Effector memory CD4-positive, alpha-beta T cell (primary cell): ENCODE measurements at places on chromosomes 3 and 15.

DNA sequence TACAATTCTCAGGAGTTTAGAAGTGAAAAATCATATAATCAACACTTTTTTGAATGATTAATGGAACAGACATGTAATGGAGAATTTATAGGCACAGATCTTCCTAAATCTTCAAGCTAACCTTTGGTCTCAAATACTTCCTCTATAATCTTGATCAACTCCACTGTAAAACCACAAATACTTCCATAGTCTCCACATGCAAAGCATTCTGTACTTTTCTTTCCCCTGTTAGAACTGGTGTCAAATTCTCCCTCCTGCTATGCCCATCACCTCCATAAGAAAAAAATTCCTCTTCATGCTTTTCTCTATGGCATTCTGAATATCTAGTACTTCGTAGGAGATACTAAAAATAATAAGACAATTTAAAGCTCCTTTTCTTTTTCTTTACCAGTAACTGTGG lies 214.3 kb downstream of the ADAMTS9 start:
- no peak overlapping the region for H3K4me3 ChIP-seq
- H3K27me3 ChIP-seq, result no peaks in the 10 kb centered on the region
- no peak overlapping the region for H3K27ac ChIP-seq

- no peaks in the 10 kb centered on the region for H3K36me3 ChIP-seq
- H3K4me3 ChIP-seq, result no peak overlapping the region
- H3K27ac ChIP-seq, result no peak overlapping the region
Observed at GRCh38 chr3:178036451-178037144, 499.6 kb upstream of the KCNMB2 start.

DNA sequence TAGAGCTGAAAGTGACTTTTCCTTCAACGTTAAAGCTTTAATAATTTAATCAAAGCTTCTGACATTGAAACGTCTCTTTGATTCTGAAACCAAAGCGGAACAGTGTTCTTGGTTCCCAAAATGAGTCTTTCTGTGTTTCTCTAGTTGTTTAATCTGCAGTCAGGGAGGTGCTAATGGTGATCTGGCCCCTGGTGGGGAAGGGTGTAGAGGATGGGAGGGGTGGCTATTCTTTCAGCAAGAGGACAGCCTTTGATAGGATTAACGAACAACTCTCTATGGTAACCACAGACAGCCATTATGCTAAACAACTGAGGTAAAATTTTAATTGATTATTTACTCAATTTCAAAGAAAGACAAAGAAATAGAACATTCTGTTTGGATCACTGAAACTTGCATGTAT lies 79.9 kb upstream of the CADPS start:
- no peak for DNase-seq
- H3K36me3 ChIP-seq, result no peaks in the 10 kb centered on the region
- H3K27me3 ChIP-seq, result no peaks in the 10 kb centered on the region
- no peak overlapping the region for H3K27ac ChIP-seq

- peaks cover 12% of the 10 kb centered on the region for H3K27me3 ChIP-seq
- peaks cover 13% of the 10 kb centered on the region for H3K4me1 ChIP-seq
- peak within 1 kb of the TSS; percentile 50 for H3K4me3 ChIP-seq
- H3K27ac ChIP-seq, result no peak within 1 kb of the TSS
Observed at GRCh38 chr3:138434276-138434874, at the start of gene ESYT3. Gene ESYT3 (plus strand): TSS chr3:138434616. CDS start chr3:138434799, 183 bp downstream.

DNA sequence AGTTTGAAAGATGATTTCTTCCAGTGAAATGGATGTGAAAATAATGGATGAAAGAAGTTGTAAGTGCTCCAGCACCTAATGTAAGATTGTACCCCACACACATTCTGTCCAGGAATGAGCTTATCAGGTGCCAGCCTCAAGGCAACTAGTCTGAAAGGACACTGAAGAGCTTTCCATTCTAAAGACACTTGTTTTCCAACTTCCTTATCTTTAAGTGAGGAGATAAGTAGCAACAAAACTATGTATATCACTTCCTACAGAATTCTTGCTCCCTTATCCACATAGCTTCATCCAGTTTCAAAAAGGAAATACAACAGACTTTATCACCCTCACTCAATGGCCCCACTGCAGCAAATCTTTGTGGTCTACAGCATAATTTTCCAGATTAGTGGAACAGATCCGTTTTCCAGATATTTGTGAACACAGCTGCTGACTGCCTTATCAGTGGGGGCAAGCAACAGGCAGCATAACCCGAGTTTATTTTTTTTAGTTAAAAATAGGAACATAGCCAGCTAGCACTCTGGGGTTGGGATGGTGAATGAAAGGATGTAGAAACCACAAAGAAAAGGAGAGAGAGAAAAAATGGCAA lies 60.6 kb downstream of the CD200R1L start:
- DNase-seq, result no peak
- no peak overlapping the region for H3K27ac ChIP-seq
- H3K4me3 ChIP-seq, result no peak overlapping the region
- H3K4me1 ChIP-seq, result no peaks in the 10 kb centered on the region
- H3K36me3 ChIP-seq, result no peaks in the 10 kb centered on the region

DNA sequence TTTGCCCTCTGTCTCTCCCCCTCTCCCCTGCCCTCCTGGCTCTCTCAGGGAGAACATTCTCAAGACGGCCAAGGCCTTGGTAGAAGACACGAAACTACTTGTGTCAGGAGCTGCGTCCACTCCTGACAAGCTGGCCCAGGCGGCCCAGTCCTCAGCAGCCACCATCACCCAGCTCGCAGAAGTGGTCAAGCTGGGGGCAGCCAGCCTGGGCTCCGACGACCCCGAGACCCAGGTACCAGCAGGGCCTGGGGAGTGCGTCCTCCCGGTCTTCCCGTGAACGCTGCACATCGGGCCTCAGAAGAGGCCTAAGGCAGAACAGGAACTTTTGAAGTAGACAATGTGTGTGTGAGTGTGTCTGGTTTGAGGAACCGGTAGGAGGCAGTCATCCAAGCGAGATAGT lies 245.4 kb upstream of the TPM1 start:
- H3K27ac ChIP-seq, result no peak overlapping the region
- no peak for DNase-seq
- H3K36me3 ChIP-seq, result no peaks in the 10 kb centered on the region
- H3K27me3 ChIP-seq, result no peaks in the 10 kb centered on the region

- no peak for DNase-seq
- H3K36me3 ChIP-seq, result no peaks in the 10 kb centered on the region
- no peak overlapping the region for H3K4me3 ChIP-seq
- H3K27ac ChIP-seq, result no peak overlapping the region
Observed at GRCh38 chr3:104438706-104439105, 928.0 kb upstream of the ALCAM start.

DNA sequence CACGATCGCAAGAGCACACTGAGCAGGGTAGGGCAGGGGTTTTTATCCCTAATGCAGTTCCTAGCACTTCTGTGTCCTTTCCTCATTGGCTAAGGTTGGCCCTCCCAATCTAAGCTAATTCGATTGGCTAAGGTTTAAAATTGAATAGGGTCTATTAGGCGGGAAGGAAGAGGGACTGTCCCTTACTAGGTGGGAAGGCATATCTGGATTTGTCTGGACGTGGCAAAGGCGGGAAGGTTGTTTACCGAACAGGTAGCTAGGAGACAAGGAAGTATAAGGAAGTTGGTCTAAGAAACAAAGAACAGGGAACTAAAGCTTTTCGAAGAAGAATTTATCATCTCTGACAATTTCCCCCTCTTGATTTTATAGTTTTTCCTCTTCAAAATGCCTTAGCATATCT lies 24.8 kb upstream of the ATG7 start:
- no peak overlapping the region for H3K27ac ChIP-seq
- no peaks in the 10 kb centered on the region for H3K27me3 ChIP-seq
- no peaks in the 10 kb centered on the region for H3K36me3 ChIP-seq
- H3K4me1 ChIP-seq, result no peaks in the 10 kb centered on the region
- DNase-seq, result no peak

DNA sequence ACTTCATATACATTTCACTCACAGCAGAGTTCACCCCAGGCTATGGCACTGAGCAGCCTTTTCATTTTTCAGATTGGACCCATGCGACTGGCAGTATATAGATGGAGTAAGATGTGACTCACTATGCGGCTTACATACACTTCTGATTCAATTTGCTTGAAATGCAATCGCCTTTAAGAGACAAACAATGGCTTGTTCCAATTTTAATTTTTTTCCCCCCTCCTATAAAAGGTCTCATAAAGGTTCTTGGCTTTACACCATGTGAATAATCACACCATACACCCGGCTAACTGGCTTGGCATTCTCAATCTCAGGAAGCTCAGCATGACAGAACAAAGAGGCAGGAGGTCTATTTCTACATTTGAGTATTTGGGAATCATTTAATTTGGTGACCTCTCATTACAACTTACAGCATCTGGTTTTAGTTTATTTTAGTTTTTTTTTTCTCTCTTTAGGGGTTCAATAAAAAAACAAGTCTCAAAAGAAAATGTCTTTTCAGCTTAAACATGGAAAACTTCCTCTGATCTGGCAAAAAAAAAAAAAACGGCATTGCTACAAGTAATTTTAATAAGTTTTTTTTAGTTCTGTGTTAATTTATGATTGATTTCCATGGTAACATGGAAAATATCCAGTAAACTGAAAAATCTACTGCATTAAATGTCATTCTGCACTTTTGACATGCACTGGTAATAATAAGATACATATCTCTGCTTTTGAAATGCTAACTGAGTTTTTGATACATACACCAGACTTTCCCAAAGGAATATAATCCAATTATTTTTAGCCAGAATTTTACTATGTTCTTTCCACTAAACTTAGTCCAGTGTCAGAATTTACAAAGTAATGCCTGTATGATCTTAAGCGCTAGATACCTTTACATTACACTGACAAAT lies 38.8 kb downstream of the GADL1 start:
- H3K4me3 ChIP-seq, result no peak overlapping the region
- no peaks in the 10 kb centered on the region for H3K4me1 ChIP-seq
- no peak overlapping the region for H3K27ac ChIP-seq
- H3K27me3 ChIP-seq, result no peaks in the 10 kb centered on the region

DNA sequence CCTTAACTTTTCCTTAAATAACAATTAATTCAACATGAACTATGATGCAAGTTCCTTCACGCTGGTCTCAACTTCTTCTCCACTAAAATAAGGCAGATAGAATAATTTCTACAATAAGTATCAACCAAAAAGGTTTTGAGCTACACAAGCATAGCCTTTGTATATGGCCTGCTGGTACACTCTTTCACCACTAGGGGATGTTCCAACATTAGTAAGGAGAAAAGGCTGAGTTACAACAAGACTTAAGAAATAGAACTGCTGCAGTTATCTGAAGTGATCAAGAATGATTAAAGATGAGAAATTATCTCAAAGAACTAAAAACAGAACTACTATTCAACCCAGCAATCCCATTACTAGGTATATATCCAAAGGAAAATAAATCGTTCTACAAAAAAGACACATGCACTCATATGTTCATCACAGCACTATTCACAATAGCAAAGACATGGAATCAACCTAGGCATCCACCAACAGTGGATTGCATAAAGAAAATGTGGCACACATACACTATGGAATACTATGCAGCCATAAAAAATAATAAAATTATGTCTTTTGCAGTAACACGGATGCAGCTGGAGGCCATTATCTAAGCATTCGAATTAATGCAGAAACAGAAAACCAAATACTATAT lies 14.4 kb downstream of the ATP13A3 start:
- no peaks in the 10 kb centered on the region for H3K4me1 ChIP-seq
- H3K27ac ChIP-seq, result no peak overlapping the region
- no peak overlapping the region for H3K4me3 ChIP-seq
- no peaks in the 10 kb centered on the region for H3K27me3 ChIP-seq
- H3K36me3 ChIP-seq, result no peaks in the 10 kb centered on the region

DNA sequence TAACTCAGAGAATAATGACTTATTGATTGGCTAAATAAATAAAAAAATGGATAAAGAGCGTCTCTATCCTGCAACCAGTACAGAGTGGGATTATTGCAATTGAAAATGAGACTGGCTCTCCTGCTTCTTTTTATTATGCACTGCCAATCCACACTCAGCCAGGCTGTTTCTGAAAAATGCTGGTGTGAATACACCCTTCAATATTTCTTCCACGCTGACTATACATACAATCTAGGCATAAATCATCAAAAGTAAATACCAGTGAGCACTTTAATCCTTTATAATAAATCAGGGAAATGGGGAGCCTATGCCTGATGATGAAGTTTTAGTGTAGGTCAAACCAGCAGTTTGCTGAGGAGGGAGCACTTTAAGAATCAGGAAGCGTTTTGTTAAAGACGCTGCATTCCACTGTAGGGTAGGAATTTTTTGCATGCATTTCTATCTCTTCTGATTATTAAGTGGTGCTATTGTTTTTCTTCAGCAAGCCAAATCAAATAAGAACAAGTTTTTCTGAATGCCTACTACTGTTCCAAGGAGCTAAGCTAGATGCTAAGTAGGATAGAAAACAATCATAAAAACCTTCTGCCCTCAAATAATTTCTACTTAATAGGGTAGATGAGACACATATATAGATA lies 781.5 kb downstream of the TBL1XR1 start:
- no peak overlapping the region for H3K27ac ChIP-seq
- H3K4me1 ChIP-seq, result no peaks in the 10 kb centered on the region
- no peak for DNase-seq
- no peak overlapping the region for H3K4me3 ChIP-seq
- no peaks in the 10 kb centered on the region for H3K36me3 ChIP-seq

DNA sequence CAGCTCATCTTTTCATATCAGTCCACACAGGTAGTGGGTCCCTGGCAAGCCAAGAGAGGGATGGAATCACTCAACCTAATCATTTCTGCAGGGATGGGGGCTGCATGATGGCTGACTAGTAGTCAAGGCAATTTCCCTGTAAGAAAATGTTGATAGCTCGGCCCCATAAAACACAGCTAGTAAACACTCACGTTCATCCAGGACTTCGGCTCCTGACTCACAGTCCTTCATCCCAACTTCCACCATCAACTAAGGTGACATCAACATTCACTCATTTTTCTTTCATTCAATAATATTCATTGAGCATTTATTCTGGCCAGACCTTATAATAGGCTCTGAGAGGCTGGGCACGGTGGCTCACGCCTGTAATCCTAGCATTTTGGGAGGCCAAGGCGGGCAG lies 4.4 kb upstream of the ACAP2 start:
- H3K36me3 ChIP-seq, result no peaks in the 10 kb centered on the region
- H3K4me3 ChIP-seq, result no peak overlapping the region
- H3K27ac ChIP-seq, result no peak overlapping the region
- peaks cover 10% of the 10 kb centered on the region for H3K4me1 ChIP-seq
- H3K27me3 ChIP-seq, result no peaks in the 10 kb centered on the region
- no peak for DNase-seq

DNA sequence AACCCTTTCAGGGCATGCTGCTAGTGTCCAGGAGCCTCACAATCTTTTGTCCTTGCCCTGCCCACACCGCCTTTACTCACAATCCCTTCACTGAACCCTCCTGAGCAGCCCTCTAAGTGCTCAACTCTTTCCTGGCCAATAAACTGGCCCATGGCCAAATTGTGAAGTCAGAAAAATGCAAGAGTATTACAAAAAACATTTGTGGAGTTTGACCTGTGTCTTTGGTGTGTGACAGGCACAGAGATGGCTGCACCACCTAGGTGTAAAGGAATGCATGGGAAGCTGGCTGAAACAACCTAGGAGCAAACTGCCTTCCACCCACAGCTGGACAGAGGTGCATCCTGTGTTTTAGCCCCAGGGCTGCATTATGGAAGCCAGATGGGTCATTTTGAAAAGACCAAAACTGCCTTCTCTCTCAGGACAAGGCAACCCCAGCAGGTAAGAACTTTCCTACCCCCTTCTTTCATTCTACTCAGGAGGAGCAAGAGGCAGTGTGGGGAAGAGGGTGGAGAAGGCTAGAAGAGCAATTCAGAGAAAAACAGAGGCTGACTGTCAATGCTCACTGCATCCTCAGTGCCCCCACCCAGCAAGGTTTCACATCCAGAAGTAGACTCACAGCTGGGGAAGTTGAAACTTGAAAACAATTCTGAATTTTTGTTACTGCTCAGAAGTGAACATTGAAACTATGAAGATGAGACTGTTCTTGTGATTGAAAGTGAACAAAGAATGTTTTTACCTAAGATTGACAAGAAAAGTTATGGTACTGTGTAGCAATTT lies 78.6 kb downstream of the TRIM42 start:
- no peaks in the 10 kb centered on the region for H3K36me3 ChIP-seq
- H3K4me1 ChIP-seq, result no peaks in the 10 kb centered on the region
- no peak for DNase-seq
- no peaks in the 10 kb centered on the region for H3K27me3 ChIP-seq
